Skin of body (tissue), 3 donors: ENCODE measurements at places on chromosomes 6 and 20.
A peak's percentile ranks its signal among the peaks of the same experiment; 100 is the strongest.

- DNase-seq: no peak
These were observed 18.9 kb downstream of the IFNGR1 start for GRCh38 chr6:137200288-137200687.

DNA sequence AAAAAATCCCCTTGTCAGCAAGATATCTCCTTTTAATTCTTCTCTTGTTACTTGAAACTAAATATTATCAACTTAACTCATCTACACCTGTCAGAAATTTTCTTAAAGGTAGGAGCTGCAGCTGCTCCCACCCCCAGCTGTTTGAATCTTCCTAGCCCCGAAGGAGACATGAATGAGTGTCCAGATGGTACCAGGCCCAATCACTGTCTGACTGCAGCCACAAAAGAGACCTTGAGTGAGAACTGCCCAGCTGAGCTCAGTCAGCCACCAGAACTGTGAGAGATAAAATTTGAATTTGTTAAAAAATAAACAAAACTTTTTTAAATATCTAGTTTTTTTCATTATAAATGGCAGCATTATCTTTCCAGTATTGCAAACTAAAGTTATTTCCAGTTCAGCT is 84.7 kb downstream of the PRSS35 start:
- no peak for DNase-seq

DNA sequence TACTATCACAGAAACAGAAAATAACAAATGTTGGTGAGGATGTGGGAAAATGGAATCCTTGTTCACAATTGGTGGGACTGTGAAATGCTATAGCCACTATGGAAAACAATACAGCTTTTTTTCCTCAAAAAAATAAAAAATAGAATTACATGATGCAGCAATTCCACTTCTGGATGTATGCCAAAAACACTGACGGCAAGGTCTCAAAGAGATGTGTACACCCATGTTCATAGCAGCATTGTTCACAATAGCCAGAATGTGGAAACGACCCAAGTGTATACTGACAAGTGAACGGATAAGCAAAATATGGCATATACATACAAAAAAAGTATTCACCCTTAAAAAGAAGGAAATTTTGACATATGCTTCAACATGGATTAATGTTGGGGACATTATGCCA is 213.4 kb downstream of the KHDC1L start:
- DNase-seq: no peak

DNA sequence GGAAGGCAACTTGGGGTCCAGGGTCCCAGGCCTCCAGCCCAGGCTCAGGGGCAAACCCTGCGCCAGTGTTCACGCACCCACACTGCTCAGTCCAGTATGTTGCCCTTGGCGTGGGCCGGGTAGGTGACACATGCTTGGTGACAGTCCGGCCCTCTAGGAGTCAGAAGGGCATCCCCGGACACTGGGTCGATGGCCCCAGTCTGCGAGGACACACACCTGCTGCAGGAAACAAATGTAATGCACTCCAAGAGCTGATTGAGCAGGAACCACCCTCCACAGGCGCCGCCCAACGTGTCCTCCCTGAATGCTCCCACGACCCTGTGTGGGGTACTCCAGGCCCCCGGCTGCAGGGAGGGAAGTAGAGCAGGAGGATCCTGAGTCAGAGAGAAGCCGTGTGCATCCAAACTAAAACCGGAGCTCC is 160.7 kb downstream of the DLL1 start:
- DNase-seq: no peak

DNA sequence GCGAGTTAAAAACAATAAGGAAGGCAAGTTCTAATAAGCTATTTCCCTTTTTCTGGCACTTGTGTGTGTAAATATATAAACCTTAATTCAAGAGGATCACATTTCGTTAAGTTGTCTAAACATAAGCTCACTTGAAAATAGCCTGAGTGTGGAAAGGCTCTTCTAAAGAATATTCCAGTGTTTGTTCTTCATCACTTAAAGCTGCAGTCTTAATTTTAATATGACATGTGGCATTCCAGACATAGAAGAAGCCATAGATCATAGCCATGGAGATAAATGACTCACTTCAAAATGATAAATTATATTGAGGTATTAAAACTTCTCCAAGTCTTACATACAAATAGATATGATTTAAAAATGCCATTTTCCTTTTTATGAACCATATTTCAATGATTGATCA is 42.1 kb downstream of the IYD start:
- no peak for DNase-seq

DNA sequence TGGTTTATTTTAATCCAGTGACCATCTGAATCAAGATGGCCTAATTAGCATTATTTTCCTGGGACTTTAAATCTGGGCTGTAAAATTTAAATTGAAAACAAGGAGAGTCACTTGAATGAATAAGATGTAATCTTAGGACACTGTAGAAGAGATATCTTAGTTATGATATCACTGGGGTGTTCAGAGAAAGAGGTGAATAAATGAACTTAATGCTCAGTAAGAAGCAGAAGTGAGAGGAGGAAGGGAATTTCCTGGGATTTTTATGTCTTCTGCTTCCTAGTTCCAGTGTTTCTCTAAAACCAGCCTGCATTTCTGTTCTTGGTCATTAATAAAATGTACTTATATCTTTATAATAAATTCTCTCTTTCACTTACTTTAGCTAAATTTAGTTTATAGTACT is 136.8 kb upstream of the PTPRK start:
- no peak for DNase-seq

DNA sequence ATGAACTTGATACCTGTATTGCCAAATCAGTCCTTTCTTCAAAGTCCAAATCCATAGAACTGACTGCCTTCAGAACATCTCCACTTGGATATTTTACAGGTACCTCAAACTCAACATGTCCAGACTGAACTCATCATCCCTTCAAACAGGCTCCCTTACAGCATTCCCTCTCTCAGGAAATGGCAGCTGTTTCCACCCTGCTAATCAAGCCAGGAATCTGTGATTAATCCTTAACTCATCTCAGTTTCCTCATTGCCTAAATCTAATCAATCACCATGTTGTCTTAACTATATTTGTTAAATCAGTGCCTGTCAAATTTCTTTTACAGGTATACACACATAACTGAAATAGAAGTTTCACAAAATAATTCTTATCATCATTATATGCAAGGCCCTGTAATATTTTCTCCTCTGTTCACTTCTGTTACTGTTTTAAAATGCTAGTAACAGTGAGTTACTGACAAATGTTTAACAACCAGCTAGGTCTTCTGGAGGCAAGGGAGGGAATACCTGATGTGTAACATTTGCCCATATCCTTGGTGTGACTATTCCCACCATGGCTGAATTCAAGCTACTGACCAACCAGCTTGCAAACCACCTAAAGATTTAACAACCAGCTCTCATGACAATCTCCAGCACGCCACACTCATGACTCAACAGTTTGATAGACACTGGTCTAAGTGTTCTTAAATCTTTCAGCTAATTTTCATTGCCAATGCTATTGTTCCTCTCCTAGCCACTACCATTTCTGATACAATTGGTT is 124.9 kb downstream of the ADAT2 start:
- DNase-seq: no peak

- peak; percentile 98 for DNase-seq
These were observed 68.2 kb upstream of the SUPT3H start for GRCh38 chr6:45445749-45446549.

DNA sequence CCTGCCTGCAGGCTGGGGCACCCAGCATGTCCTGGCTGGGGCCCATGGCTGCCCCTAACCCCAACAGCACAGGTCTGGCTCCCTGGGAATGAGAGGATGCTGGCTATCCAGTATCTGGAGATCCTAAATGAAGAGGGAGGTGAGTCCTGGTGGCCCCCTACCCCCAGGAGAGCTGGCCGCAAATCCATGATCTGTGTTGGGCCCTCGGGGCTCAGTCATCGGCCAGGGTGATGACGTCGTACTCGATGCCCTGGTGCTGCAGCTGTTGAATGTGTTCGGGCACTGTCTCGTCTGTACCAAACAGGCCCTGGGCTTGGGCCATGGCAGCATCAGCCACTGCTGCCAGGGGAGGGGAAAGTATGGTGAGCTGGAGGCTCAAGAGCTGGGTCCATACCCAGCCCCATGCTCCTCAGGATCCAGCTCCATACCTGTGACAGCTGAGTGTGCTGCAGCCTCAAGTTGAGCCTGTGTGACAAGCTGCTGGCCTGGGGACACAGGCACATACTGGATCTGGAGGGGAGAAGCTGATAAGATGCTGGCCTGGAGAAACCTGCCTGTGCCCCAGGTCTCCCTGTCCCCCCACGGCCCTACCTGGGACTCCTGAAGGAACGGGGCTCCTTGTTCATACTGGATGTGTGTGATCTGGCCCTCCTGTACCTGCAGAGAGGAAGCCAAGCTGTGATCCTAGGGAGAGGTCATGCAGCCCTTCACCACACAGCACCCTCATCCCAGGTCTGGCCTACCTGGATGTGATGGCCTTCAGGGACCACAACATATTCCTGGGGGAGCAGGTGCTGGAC is 14.5 kb downstream of the PCIF1 start:
- DNase-seq: no peak

- no peak for DNase-seq
These were observed 174.4 kb upstream of the NOX3 start for GRCh38 chr6:155630085-155630484.

GRCh38 chr6:73207221-73207837 is 18.0 kb downstream of the KHDC1L start:
- no peak for DNase-seq

DNA sequence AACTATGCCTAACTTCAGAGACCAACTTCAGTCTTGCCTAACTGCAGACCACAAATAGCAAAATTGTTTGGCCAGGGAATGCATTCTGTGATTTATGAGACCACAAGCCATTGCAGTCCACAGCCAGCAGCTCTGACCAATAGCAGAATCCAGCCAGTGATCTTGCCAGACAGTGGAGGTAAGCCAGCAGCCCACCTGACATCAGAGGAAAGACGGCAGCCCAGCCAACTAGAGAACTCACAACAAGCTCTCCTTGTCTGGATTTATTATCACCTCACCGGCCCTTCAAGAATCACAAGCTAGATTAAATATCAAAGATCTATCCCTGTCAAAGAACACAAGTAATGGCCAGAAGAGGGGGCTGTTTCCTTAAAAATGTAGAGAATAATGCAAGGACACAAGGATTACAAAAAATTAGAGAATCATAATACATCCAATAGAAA is 66.5 kb upstream of the SLC35F1 start:
- no peak for DNase-seq

DNA sequence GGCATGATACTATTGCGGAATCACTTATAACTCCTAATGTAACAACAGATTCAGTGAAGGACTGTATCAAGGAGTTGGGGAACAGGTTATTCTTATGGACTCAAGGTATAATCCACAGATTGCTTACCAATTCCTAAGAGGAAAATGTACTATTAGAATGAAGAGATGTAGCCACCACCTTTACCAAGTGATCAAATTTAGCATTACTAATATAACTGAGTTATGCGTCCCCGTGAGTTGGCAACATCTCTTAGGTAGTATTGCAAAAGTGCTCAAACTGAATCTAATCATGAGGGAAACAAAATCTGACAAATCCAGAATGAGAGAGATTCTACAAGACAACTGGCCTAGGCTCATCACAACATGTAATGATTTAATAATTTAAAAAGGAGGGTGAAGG is 777 bp upstream of the SNRNP48 start:
- no peak for DNase-seq

DNA sequence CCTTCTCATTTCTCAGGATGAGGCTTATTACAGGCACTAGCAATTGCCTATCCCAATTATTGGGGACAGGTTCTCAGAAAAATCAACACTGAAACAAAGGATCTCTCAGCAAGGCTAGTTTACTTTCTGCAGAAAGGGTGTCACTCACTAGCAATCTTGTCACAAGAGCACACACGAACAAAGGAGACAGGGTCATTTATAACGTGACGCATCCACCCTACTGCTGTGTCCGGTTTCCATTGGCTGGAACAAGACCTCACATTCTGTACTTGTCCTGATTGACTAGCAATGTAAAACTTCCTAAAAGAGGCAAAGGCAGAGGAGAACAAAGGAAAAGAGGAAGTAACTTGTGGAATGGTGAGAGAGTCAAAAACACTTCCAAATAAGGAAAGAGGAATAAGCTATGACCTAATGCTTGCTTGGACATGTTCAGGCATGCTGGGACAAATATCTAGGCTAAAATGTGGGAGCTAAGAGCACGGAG is 160.2 kb upstream of the STXBP5 start:
- no peak for DNase-seq

GRCh38 chr6:134373282-134373922 is 55.5 kb upstream of the SGK1 start:
- no peak for DNase-seq
